NCI-H2029 treated with DMSO at 0.1 percent for 48 hours (cell line): ENCODE measurements at places on chromosomes 6 and 20.

DNA sequence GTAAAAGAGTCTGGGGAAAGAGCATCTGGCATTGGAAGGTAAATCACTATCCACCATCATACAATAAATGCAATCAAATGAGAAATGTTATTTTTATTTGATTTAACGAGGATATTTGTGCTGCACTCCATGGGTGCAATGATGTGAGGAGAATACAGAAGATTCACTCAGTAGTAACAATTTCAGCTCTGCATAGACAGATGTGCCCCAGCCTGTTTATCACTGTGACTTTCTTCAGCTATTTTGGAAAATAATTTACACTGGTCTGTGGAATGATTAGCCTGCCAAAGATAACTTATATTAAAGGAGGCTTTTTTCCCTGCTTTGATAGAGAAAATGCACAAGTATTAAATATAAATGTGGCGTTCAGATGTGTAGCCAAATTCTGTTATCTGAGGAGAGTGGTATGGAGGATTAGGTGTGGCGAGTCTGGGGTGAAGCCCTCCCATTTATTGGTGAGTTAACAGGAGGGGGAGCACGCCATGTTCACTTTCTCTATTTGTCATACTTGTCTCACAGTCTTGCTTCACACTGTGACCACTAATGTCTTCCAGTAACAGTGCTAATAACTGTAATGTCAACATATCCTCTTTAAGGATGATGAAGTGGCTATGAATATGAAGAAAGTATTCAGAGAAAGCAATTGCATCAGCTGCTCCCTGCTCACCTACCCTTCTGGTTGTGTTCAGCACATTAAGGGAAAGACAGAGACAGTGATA lies 645.6 kb downstream of the MMUT start:
- no peak for DNase-seq

DNA sequence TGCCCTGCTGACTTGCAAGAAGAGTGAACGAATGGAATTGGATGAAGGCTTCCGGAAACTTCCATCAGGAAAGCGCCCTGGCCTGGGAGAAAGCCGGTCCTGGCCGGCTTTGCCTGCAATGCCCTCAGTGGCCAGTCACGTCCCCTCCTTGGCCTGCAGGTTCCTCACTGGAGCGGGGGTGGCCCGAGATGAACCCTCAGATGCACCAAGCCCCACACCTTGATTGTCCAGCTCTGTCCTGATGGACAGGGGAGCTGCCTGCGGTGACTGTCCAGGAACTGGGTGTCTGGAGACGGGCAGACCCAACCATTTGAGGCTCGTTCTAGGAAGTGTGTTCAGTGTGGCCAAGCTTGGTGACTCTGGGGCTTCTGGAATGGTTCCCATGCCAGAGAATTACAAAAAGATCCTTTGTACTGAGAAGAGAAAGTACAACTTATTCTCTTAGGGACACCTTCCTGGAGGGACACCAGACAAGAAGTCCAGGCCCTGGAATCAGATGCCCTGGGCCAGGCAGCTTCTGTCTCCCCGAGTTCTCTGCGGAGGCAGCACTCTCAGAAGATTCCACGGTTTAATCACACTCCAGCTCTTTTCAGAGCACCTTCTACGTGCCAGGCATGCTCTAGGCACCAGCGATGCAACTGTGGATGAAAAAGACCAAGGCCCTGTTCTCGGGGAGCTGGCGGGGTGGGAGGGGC lies 17.1 kb upstream of the SULF2 start:
- DNase-seq = no peak

- peak; percentile 72 for DNase-seq
Observed at GRCh38 chr6:125781314-125781868, 9.4 kb upstream of the NCOA7 start.

DNA sequence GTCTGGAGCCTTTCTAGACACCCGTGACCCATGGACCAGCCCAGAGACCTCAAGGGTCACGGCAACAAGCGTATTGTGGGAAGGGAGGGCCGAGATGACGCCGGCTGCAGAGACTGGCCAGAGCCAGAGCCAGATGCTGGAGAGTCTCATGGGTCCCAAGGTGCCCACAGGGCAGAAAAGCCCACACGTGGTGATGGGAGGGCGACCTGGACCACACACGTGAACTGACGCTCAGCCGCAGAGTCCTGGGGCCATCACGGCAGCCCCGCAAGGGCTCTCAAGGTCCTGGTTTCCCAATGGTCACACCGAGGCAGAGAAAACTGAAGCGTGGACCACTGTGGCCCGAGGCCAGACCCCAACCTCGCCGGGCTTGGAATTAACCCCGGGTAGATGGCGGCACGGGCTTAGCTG lies 92.6 kb downstream of the YTHDF1 start:
- no peak for DNase-seq

DNA sequence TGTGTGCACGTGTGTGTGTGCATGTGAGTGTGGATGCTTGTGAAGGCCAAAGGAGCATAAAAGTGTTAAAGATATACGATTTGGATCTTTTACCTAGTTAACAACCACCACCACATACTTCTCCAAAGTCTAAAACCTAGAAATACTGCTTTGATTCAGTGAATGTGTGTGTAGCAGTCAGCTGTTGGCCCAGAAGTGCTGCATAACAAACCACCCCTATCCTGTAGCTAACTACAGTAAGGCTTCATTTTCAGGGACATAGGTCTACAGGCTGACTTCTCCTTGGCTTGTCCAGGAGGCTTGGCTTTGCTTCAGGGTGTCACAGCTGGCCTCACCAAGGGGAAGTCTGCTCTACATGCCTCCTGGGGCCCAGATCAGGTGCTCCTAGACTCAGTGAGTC lies 2.4 kb upstream of the CST8 start:
- DNase-seq = no peak

DNA sequence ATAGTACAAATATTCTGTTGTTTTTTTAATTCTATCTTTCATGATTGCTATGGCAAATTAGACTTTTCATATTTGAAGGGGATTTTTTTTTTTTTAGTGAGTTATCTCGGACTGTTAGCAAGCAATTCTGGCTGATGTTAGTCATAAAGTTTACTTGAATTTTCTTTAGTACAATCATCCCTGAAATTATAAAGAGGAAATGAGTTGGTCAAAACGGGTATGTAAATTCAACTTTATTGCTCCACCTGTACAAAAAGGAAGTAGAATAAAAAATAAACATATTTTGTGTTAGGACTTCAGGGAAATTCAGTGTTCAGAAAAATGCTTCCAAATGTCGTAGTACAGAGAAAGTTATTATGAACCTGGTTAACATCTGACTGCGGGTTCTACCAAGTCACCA lies 40.3 kb downstream of the PPP1R14C start:
- DNase-seq = no peak

GRCh38 chr6:89410788-89411144 lies 1.3 kb downstream of the RRAGD start:
- DNase-seq = no peak

GRCh38 chr6:40960742-40961430 lies 78.1 kb downstream of the UNC5CL start:
- DNase-seq = peak; percentile 96

DNA sequence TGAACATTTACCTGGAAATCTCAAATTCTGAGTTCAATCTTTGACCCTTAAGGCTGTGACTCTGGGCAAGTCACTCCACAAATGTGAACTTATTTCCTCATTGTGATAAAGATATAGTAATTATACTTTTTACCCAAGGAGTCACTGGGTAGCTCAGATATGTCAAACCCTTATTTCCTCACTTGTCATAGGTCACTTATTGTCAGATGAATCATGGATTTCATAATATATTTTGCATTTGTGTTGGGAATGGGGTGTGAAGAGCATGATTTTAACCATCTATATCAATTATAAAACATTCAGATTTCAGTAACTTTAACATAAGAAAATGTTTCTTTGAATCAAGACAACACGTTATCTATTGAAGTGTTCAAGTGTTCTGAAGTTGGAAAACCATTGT lies 3.7 kb upstream of the CARMIL1 start:
- no peak for DNase-seq

DNA sequence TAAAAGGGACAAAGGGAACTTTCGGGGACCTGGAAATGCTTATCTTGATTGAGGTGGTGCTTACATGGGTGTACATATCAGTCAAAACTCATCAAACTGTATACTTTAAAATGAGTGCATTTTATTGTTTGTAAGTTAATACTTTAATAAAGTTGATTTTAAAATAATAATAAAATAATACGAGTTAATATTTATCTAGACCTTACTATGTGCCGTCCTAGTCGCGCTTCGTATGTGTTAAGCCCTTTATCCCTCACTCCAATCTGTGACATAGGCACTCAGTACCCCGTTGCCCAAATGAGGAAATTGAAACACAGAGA lies 47.5 kb downstream of the PDYN start:
- no peak for DNase-seq

DNA sequence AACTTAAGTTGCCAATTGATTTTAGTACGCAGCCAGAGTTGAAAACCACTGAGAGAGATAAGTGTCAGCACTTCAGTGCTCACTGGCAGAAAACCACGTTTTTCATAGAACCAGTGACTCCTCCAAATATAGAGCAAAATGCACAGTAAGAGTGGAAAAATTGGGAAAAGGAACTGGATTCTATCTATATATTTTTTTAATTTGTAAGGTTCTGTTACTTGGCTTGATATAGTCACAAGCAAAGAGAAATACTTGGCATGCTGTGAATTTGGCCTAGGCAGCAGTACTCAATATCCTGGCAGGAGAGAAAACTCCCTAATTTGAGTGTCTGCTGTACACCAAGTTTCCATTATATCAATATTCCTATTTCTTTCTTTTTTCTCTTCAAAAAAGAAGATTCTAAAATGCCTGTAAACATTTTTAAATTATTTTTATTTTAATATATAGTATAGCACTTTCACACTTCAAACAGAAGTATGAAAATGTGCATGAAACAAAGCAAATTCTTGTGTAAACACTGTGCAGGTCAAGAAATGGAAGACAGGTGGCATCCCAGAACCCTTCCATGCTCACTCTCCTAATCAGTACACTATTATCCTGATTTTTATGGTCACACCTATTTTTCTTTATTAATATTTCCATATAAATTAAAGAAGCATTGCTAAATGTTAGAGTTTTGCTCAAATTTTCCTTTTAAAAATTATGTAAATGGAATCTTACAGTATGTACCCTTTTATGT lies 561.8 kb upstream of the RNF217 start:
- DNase-seq = peak; percentile 71

DNA sequence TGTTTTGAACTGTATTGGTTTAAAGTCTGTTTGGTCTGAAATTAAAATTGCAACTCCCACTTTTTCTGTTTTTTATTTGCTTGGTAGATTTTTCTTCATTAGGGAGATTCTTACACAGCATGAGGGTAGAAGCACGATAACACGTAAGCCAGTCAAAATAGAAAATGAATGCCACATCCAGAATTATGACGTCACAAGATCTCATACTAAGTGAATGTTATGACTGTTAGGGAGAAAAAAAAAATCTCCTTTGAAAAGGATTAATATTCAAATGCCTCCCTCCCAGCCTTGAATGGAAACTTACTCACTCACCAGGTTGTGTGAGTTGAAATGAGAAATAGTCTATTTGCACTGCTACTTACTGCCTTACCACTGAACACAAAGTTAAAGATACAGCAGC lies 670.8 kb downstream of the TFAP2A start:
- DNase-seq = no peak

GRCh38 chr20:4814696-4815252 lies 93.1 kb downstream of the PRND start:
- DNase-seq = no peak

GRCh38 chr6:8420031-8420588 lies 15.2 kb downstream of the SLC35B3 start:
- DNase-seq = no peak

DNA sequence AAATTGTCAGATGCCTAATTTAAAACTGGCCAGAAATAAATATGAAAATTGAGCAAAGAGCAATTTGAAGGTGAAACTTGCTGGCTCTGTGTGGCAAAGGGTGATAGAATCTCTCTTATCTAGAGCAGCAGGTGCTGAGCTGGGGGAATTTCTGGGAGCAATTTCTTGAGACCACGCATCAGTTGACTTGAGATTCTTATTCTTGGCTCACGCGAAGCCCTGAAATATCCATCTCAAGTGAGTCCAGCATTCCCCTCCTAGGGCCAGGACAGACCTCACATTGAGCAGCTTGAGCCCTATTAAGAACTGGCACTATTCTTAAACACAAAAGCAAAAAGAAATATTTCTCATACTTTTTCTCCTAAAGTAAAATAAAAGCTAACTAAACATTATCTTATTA lies 66.3 kb downstream of the MAP7 start:
- DNase-seq = no peak

DNA sequence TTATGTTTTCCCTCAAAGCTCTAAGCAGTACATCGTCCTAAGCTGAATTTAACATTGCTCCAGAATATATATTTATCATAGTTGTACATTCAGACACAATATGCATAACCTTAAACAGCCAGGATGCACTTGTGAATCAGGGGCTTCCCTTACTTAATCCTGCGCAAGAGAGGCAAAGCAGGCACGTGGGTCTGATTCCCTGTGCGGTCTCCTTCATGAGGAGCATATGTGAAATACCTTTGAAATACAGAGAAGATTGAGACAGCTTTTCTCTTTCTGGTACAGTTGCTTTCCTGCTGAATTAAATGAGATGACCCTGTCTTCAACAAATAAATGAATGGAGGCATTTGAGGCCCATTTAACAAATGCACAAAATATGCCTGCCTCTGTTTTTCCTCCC lies 1.5 kb downstream of the HTR1E start:
- no peak for DNase-seq

DNA sequence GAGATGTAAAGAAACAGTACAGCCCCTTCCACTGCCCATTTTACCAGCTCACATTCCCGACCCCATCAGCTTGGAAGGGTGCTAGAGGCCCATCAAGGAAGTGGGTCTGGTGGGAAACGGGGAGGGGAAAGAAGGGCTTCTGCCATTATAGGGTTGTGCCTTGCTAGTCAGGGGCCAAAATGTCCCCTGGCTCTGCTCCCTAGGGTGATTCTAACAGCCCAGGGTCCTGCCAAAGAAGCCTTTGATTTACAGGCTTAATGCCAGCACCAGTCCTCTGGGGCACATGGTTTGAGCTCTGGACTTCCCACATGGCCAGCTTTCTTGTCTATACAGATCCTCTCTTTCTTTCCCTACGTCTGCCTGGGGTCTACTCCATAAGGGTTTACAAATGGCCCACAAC lies 10.6 kb upstream of the ZNF76 start:
- no peak for DNase-seq

DNA sequence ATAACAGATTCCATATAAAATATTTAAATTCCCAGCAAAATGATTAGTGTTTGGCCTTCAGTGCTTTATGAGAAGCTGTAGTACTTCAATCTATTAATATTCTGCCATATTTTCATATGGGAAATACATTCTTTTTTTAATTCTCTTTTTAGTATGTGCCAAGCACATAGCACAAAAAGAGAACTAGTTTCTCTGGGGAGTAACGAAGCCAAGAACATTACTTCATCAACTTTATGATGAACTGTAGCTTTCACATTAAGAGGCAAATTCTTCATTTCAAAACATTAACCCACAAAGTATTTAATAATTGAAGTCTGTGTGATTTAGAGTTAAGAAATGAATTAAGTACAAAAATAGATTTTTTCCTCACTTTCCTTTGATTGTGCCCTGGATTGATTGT lies 281.0 kb upstream of the EYS start:
- no peak for DNase-seq

GRCh38 chr20:3741836-3742458 lies 9.5 kb downstream of the HSPA12B start:
- no peak for DNase-seq
